ENCODE measurements at places on chromosomes 12 and 14.
A peak's percentile ranks its signal among the peaks of the same experiment; 100 is the strongest.

DNA sequence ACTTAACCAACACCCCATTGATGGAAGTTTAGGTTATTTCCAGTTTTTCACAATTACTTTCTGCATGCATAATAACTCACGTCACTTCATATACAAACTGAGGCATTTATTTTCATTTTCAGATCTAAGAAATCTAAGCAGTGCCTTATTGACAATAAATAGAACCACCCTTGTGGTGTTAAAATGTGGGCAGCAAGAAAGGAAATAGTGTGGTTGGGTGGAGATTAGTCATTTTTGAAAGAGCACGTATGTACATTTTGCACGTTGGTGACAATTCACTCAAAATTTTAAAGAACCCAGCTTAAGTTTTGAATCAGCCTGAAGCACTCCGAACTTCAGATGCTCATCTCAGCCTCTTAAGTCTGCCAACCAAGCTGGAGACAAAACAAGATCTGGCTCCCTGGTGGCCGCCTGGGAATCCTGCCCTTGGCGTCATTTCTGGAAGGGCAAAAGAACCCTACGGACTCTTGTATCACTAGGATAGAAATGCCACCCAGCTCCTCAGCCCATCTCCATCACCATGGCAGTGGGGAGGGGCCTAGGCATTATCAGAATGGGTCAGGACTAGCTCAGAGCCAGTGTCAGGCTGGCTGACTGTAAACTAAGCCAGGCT lies 89.5 kb upstream of the BCL2L14 start:
- no peak for DNase-seq

DNA sequence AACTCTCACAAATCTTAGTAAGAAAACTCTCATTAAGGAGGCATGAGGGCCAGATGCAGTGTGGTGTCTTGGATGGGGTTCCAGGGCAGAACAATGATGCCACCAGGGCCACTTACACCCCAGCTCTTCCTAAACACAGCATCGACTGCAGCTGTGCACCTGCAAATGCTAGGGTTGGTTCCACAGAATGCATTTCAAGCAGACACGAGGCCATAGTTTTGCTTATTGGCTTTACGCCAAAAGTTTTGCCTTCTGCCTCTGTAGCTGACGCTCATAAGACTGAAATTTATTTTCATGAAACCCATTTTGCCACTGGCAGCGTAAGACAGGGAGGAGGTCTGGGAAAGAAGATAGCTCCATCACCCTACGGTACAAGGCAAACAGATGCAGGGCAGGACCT lies 179.0 kb downstream of the RIMBP2 start:
- DNase-seq, result no peak

GRCh38 chr12:87059231-87059630 lies 803.0 kb upstream of the MGAT4C start:
- DNase-seq, result no peak

GRCh38 chr12:25723921-25724491 lies 170.9 kb upstream of the LMNTD1 start:
- DNase-seq, result no peak

GRCh38 chr14:36430662-36431084 lies 89.4 kb downstream of the NKX2-1 start:
- DNase-seq, result no peak

DNA sequence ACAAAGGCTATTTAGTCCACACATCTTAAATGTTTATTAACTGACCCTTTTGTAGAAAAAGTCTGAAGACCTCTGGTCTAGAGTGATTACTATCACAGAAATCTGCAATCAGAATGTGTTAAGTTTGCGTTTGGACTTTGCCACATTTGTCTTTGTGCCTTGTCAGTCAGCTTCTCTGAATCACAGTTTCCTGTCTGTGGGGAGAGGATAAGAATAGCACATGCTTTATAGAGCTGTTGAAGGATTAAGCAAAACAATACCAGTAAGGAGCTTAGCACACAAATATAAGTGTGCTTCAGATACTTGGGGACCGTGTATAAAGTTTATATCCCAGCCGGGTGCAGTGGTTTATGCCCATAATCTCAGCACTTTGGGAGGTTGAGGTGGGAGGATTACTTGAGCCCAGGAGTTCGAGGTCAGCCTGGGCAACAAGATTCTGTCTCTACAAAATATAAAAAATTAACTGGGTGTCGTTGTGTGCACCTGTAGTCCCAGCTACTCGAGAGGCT lies 63.0 kb upstream of the BTG1 start:
- DNase-seq, result peak; percentile 74

DNA sequence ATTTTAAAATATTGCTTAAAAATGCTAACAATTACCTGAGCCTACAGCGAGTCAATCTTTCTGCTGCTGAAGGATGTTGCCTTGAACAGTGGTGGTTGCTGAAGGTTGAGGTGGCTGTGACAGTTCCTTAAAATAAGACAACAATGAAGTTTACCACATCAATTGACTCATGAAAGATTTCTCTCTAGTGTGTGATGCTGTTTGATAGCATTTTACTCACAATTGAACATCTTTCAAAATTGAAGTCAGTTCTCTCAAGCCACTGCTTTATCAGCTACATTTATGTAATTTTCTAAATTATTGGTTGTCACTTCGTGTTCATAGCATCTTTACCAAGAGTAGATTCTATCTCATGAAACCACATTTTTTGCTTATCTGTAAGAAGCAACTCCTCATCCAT lies 20.3 kb downstream of the CMAS start:
- no peak for DNase-seq

GRCh38 chr14:37565550-37565949 lies 29.5 kb downstream of the FOXA1 start:
- no peak for DNase-seq

GRCh38 chr14:53214384-53214783 lies 61.3 kb upstream of the DDHD1 start:
- no peak for DNase-seq

DNA sequence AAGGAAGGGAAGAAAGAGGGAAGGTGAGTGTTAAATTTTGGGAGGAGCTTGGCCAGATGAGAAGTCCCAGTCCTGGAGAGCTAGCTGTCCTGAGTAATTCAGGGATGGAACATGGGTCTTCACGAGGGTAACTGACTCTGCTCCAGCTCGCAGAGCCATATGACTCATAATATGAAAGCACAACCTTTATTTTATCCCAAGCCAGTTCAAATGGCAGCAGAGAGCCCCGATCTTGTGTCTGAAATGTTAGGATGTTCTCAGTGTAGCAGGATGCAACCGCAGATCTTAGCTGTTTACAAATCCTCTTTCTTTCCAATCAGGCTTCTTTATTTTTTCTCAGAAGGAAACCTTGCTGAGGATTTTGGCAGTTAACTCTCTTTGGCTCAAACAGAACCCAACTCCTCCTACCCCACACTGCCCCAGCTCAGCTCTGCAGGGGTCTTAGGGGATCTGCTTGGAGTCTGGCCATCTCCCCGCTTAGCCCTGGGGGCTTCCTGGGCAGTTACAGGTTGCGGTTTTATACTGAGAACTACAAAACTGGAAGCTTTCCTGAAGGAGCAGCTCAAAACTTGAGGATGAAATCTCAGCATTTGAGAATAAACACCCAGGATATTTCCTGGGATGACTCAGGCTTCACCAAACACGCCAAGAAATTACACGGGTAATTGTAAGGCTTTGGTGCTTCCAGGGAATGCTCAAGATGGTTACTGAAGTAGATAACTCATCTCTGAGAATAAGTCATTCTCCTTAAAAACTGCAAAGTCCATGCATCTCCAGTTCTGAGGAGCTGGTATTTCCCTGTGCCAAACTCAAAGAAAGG lies 92.5 kb downstream of the VCPKMT start:
- no peak for DNase-seq

DNA sequence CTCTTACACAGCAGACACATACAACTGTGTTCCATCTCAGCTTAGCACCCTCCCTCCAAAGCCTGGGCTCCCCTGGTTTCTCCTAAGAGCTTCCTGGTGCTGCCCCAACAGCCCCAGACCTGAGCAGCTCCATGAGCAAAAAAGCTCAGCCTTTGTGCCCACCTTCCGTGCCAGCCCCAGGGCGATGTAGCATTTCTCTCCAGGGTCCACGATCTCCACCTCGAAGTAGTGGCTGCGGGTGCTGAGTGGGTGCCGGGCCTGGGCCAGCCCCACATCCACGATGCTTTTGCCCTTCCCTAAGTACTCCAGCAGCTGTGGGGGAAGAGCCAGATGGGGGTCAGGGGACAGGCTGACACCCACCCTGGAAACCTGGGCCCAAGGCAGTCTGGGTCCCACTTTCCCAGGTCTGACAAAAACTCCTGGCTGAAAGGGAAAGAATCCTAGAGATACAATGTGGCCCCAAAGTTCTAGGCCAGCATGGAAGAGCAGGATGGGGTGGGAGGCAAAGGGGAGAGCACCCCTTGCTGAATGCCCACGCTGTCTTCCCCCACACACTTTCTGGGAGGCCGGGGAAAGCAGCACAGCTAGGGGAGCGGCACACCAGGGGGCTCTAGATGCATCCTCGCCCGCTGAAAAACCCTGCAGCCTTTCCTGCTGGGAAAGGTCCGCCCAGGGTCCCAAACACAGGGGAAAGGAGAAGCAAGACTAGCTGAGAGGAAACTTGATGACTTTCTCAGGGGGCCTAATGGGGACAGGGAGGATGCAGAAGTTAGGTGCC lies 11.0 kb downstream of the SPRYD3 start:
- DNase-seq, result no peak

GRCh38 chr12:79374545-79374944 lies 316.2 kb downstream of the PAWR start:
- DNase-seq, result no peak

GRCh38 chr12:3613641-3614395 lies 122.8 kb downstream of the PRMT8 start:
- DNase-seq, result no peak

GRCh38 chr12:78562368-78563205 lies 302.0 kb upstream of the SYT1 start:
- DNase-seq, result no peak

DNA sequence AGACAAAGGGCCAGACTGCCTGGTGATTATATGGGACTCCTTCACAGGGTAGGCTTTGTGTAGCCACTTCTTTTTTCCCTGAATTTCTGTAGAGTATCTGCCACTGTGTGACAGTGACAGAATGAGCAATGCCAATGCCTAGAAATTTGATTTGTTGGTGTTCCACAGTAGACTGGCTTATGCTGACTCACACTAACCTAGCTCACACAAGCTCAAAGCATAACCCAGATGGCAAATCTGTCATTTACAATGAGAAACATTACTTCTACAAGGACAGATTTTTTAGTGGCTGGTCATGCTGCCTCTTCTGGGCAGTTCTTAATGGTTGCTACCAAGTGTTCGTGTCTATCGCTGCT lies 15.9 kb downstream of the CFAP251 start:
- DNase-seq, result no peak

GRCh38 chr12:94534774-94535509 lies 75.3 kb upstream of the CEP83 start:
- no peak for DNase-seq

DNA sequence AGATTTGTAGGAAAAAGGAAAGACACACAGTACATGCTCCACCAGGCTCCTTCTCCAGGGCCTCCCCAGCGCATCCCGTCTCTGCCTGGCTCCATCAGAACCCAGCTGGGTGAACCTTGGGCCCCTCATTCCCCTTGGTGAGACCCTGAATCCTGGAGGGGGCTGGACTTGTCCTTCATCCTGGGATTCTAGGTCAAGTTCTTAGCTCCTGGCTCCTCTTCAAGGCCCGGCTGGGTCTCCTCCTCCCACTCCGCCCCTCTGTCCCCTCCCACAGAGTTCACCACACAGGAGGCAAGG lies 49.2 kb downstream of the PSMA6 start:
- DNase-seq, result no peak

DNA sequence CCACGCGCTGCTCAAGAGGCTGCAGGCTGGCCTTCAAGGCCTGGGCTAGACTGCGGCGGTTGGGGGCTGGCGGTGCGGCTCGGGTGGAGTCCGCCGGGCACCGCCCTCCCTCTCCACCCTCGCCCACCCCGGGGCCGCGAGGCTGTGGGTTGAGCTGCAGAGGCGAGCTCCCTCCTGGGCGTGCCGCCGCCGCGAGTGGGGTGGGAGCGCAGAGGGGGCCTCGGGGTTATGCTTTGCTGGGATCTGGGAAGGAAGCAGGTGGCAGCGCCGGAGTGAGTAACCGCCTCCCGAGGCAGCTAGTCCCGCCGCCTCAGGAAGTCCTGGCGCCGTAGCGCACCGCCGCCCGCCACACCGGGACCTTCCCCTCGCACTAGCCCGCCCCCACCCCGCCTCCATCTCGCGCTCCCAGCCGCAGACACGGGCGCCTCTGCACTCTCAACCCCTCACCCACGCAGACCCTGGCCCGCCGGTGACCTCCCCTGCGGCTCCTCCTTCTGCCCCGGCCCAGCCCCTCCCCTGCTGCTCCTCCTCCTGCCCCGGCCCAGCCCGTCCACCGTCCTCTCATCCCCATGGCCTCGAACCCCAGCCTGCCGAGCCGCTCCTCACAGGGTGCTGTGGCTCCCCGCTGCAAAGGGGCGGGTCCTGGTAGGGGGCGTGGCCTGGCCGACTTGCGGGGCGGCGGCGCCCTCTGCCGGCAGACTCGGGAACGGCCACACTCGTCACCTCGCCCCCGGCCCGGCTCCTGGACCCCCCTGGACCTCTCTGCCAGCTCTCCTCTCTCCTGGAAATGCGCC lies 16.6 kb downstream of the TAMALIN start:
- DNase-seq, result peak; percentile 87

DNA sequence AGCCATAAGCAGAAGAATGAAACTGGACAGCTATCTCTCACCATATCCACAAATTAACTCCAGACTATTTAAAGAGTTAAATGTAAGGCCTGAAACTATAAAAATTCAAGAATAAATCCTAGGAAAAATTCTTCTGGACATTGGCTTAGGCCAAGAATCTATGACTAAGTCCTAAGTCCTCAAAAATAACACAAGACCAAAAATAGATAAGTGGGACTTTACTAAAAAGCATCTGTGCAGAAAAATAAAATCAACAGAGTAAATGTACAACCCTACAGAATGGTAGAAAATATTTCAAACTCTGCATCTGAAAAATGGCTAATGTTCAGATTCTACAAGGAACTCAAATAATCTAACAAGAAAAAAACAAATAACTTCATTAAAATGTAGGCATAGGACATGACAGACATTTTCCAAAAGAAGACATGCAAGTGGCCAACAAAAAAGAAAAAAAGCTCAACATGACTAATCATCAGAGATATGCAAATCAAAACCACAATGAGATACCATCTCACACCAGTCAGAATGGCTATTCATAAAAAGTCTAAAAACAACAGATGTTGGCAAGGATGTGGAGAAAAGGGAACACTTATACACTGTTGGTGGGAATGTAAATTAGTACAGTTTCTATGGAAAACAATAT lies 61.0 kb upstream of the PPFIA2 start:
- DNase-seq, result no peak

- DNase-seq, result no peak
Measured at GRCh38 chr12:102735104-102735503, 181.9 kb downstream of the PAH start.

- DNase-seq, result peak; percentile 8
Measured at GRCh38 chr14:90455100-90455571, 58.3 kb downstream of the CALM1 start.

- peak; percentile 14 for DNase-seq
Measured at GRCh38 chr12:10636611-10637010, 23.2 kb upstream of the MAGOHB start.

- no peak for DNase-seq
Measured at GRCh38 chr14:70094106-70094505, 94.6 kb downstream of the SLC8A3 start.

GRCh38 chr12:121514184-121514742 lies 66.6 kb downstream of the KDM2B start:
- no peak for DNase-seq

GRCh38 chr12:23862701-23863100 lies 86.8 kb downstream of the SOX5 start:
- DNase-seq, result no peak

Data from small intestine (tissue), 16 donors.